PC-3 (cell line): ENCODE measurements at places on chromosomes 7 and 10.

DNA sequence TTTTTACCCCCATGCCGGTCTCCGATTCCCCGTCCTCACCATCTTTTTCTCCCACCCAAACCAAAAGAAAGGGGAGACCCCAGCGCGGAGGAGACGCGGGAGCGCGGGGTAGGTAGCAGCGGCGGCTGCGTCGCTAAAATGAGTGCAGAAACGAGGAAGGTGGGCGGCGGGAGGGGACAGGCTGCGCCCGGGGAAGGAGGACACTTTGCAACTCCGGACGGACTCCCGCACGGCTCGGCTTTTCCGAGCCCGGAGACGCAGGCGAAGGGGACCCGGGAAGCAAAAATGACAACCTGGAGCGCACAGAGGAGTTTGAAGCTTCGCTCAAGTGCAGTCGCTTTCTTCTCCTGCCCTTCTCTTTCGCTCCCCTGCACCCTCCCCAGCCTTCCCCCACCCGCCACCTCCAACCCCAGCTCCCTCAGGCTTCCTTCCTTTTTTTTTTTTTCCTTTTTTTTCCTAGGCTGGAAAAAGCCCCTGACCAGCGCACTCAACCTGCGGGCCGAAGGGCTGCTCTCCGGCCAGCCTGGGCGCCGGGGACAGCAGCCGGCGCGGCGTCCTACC is 453 bp downstream of the SFMBT2 start:
- no peak for DNase-seq
- H3K36me3 ChIP-seq: no peaks in the 10 kb centered on the region
- H3K27me3 ChIP-seq: peaks cover 10% of the 10 kb centered on the region
- H3K27ac ChIP-seq: peak overlapping the region; percentile 32
- no peaks in the 10 kb centered on the region for H3K4me1 ChIP-seq

DNA sequence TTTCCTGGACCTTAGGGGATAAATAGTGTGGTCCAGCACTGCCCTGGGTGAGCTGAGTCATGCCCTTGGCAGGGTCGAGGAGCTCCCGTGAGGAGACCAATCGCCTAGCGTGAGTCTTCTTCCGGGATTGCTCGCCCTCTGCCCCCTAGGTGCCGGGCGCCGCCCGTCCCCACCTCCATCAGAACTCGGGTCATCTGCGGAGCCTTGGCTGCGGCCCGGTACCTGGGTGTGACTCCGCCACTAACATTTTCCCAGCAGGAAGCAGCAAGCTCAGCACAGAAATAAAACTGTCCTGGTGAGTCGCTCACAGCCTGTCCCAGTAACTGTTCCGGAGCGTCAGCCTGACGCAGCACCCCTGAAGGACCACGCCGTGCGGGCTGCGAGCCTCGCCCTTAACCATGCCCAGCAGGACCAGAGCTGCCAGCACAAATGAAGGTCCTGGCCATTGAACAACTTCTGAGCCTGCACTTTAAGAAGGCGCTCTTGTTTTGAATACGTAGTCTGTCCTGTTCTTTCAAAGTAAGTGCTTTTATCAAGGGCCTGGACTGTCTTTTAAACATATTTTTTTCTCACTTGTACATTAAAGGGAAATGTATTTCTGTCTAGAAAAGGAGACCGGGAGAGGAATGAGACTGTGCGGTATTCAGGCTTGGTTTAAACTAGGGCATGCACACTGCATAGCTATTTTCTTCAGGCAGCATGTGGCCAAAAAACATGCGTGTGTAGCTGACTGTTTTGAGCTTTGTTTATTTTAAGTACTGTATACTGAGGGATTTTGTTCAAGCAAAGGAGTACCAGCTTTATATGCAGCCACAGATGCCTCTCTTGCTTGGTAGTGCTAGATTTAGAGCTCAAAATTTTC is 136.7 kb downstream of the HECW1 start:
- DNase-seq: peak; percentile 66
- H3K27me3 ChIP-seq: no peaks in the 10 kb centered on the region
- no peaks in the 10 kb centered on the region for H3K36me3 ChIP-seq
- H3K27ac ChIP-seq: peak overlapping the region; percentile 55
- H3K4me1 ChIP-seq: peaks cover 13% of the 10 kb centered on the region; the same call in 1 of the 2 replicates
- H3K4me3 ChIP-seq: peak overlapping the region; percentile 68

- no peak overlapping the region for H3K27ac ChIP-seq
- H3K27me3 ChIP-seq: peaks cover 82% of the 10 kb centered on the region
- H3K4me3 ChIP-seq: no peak overlapping the region
- no peak for DNase-seq
- H3K36me3 ChIP-seq: no peaks in the 10 kb centered on the region
- no peaks in the 10 kb centered on the region for H3K4me1 ChIP-seq
Measured at GRCh38 chr10:123836418-123837145, 55.0 kb downstream of the CPXM2 start.

GRCh38 chr10:44126291-44126717 is 258.6 kb downstream of the CXCL12 start:
- no peak overlapping the region for H3K4me3 ChIP-seq
- DNase-seq: no peak
- H3K4me1 ChIP-seq: no peaks in the 10 kb centered on the region
- H3K27me3 ChIP-seq: no peaks in the 10 kb centered on the region
- no peaks in the 10 kb centered on the region for H3K36me3 ChIP-seq

DNA sequence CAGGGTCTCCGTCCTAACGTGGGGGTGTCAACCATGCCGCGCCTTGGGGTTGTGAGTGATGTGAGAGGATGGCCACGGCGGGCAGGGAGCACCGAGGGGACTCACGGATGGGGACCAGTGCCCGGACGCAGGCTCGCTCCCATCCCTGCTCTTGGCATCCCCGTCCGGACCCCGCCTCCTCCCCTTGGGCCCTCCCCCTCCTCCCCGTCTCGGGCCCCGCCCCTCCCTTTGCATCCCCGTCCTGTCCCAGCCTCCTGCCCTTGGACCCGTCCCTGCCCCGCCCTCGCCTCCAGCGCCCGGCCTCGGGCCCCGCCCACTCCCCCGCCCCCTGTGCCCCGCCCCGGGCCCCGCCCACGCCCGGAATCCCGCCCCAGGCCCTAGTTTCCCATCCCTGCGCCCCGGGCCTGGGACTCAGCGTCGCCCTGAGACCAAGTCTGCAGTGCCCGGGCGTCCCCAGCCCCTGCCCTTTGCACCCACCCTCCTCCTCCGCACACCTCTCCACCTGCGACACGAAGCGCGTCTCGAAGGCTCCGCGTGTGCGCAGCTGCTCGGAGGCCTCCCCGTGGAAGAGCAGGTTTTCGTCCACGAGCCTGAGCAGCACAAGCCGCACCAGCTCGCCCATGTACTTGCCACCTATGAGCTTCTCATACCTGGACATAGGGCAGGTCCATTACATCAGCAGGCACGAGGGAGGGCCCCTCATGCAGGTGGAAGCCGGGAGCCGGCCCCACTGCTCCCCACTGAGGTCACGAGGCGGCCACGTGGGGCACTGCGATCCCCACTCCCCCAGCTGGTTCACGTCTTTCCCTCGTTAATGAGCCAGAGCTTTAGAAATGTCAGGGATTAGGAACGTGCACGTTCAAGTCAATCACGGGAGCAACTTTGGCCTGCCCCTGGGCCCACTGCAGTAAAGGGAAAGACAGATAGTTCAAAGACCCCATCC is 5.1 kb upstream of the MYL7 start:
- DNase-seq: no peak
- no peaks in the 10 kb centered on the region for H3K36me3 ChIP-seq
- no peaks in the 10 kb centered on the region for H3K27me3 ChIP-seq
- no peak overlapping the region for H3K4me3 ChIP-seq
